Fibroblast of skin of scalp (primary cell): ENCODE measurements at places on chromosomes 11 and 22.
A peak's percentile ranks its signal among the peaks of the same experiment; 100 is the strongest.

DNA sequence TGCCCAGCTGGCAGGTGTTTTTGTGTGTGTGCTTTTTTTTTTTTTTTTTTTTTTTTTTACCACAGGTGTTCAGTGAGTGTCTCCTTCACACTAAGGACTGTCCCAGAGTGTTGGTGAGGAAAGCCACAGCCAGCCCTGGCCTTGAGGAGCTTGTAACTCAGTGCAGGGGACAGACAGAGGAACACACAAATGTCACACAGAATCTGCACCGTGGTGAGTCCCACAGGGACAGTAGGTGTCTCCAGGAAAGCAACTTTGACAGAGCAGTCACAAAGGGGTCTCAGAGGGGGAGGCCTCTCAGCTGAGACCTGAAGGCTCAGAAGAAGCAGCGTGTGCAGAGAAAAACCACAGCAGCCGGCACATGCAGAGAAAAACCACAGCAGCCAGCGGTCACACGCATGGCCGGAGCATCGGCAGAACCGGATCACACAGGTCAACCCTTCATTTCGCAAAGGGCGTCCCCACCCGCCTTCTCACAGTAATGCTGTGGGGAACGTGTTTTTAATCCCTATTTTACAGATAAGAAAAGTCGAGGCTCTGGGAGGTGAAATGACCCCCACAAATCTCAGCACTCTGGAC lies 101.7 kb upstream of the PRR5 start:
- DNase-seq = no peak

- peak; percentile 82 for DNase-seq
Measured at GRCh38 chr22:50250555-50251476, at the start of gene HDAC10. Gene HDAC10 (minus strand): TSS chr22:50251265. CDS start chr22:50251032, 233 bp downstream.

DNA sequence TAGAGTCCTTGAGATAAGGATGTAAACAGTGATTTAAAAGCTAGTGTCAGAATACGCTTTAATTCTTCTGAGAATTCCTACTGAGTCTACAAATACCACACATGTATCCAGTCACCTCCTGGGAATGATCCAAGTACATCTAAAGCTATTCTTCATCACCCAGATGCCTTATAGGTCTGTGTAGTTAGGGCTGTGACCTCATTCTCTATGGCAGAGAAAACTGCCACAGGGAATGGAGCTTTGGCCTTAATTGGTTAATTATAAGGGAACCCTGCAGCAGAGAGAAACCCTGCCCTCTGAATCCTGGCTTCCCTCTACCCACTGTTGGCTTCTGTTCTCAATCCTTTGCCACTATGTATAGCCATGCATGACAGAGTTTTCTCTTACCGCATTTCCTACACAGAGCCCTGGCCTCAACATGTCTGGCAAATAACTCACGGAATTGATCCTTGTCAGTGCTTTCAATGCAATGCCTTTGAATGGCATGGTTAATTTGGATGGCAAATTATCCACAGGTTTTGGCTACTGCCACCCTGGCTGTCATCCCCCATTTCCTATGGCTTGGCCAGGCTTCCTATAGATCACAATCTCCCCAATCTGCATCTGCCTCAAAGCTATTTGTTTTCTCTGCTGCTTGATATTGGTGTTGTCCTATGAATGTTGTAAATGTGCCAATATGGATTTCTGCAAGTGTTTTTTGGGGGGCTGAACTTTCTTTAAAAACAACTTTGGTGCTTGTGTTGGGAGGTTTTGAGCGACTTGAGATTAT lies 2.9 kb downstream of the DIXDC1 start:
- DNase-seq = peak; percentile 89

DNA sequence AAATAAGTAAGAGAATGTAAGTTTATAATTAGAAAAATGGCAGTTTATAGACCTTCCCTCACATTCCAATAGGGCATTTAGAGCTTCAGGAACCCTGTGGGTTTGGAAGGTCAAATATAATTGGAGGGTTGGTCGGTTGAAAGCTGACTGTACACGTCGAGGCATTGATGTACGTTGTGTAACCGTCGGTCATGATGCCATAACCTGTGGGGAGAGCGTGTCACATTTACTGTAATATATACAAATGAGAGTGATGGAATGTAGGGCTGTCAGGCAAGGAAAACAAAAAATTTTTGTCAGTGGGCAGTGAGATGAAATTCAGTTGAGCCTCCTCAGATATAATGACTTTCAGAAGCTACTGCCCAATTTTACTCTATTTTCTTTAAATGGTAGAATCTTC lies 88.5 kb downstream of the ARL14EP start:
- no peak for DNase-seq

GRCh38 chr11:111372538-111372937 lies 6.5 kb downstream of the POU2AF1 start:
- no peak for DNase-seq

DNA sequence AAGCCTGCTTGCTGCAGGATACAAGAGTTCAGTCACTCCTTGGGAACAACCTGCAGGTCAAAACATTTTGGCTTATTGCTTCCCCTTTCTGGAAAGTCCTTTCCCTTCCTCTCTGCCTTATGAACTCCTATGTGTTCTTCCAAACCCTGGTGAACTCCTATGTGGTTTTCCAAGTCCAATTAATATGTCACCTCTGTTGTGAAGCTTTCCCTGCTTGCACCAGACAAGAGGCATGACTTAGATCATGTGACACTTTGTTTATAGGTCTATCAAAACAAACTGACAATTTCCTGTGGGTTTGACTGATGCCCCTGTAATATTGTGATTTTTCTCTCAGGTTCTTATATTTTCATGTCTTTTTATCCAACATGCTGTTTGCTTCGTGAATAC lies 64.2 kb downstream of the ENDOD1 start:
- no peak for DNase-seq

GRCh38 chr11:78156127-78156844 lies 16.9 kb upstream of the ALG8 start:
- peak; percentile 40 for DNase-seq

GRCh38 chr22:43476341-43476740 lies 64.5 kb downstream of the MPPED1 start:
- DNase-seq = no peak

GRCh38 chr22:25488244-25489020 lies 76.0 kb upstream of the GRK3 start:
- DNase-seq = peak; percentile 66

GRCh38 chr22:30250661-30251267 lies 4.2 kb upstream of the LIF start:
- DNase-seq = peak; percentile 60

DNA sequence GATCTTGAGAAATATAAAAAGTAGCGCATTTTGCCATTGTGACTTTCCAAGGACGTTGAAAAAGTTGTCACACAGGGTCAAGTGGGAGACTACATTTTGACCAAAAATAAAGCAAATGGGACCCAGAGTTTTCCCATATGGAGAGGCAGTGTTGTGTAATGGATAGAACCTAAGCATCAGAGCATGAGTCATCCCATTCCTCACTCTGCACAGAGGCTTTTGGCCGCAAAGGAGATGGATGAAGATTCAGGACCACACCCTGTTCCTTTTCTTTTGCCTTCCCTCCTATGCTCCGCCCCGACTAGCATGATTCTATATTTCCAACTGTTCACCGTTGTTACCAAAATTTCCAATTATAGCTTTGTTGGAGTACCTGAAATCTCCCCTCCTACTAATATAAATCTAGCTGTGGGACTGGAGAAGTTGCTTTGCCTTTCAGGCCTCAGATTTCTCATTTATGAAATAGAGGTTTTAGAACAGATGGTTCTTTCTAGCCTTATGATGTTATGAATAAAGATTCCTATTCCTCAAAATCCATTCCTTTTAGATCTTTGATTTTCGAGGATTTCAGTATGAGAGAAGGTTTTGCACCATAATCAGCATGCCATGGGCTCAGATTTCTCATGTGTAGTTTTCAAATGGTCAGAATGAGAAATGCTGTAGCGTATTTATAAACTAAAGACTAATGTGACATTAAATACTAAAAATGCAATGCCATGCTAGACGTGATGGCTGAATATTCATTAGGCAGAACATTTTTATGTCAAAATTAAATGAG lies 921.9 kb upstream of the TENM4 start:
- DNase-seq = no peak

GRCh38 chr11:107999759-108000455 lies 8.8 kb upstream of the CUL5 start:
- DNase-seq = peak; percentile 24

GRCh38 chr11:120201653-120202052 lies 9.2 kb upstream of the OAF start:
- DNase-seq = no peak

DNA sequence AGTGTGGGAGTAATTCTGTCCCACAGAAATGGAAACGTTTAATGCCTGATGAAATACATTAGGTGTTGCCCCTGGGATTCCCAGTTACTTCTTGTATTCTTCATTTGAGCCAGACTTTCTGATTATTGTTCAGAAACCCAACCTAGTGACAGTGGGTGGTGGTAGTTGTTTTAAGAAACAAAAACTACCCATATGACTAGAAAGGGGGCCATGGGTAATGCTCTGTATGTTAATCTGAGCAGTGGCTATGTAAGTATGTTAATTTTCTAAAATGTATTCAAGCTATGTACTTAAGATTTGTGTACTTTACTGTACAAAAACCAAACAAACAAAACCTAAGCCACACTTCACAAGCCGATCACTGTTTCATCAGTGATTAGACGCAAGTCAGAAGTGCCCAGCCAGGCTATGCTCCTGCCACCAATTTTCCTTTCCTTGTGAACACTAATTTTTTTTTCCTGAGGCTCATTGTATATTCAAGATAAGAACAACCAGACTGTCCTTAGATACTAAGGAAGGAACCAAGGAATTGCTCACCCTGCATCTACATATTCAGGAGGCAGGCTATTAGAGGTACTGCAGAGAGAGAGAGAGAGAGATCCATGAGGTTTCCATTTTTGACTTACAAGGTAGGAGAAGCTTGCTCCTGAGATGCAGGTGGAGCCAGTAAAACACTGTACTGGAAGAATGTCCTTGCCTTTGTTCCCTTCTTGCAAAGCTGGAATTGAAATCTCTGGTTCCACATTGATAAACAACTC lies 122.7 kb downstream of the DBX1 start:
- no peak for DNase-seq

DNA sequence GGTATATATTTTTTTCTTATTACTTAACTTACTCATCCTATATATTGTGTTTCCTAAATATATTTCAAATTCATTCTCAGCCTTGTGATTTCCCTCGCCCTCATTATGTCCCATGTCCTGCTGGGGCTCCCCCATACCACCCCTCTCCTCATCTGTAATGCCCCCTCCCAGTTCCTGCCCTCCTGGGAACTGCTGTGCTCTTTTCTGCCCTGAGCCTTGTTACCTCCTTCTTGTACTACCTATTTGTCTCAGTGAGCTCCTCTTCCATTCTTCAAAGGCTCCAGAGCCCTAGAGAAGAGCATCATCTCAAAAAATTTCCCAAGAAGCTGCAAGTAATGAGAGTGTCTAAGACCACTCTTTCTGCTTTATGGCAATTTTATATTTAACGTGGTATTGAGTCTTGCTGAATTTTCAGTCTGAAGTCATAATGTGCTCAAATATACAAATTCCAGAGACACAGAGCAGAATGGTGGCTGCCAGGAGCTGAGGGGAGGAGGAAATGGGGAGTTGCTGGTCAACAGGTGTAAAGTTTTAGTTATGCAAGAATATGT lies 66.5 kb upstream of the TOP3B start:
- no peak for DNase-seq

DNA sequence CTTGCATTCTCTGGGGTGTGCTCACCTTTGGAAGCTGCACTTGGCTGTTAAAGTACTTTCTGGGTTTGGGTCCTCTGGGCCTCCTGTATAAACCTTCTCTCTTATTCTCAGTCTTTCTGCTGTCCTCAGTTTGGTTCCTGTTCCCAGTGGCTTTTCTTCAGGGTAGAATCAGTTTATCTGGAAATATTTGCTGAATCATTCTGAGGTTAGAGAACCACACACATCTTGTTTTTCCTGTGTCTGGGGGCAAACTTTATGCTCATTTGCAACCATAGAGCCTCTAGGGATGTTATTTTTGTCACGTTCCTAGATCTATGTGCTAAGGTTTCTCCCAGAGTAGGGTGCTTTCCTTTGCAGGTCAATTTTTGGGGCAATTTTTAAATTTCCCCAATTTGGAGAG lies 224.3 kb upstream of the C11orf87 start:
- peak; percentile 67 for DNase-seq

DNA sequence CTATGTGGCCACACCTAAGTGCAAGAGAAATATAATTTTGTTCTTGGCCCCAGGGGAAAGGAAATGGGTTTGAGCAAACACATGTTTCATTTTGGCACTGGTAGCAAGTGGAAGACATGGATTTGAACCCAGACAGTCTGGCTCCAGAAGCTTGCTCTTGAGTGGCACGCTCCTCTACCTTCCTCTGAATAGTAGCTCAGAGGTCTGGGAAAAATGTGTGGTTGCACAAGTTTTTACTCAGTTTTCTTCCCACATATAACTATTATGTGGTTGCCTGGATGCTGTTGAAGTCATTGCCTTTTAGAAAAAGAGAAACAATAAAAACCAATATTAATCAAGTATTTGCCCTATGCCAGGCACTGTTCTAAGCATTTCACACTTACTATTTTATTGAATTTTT lies 16.3 kb downstream of the PARVA start:
- no peak for DNase-seq

- no peak for DNase-seq
Measured at GRCh38 chr11:17443423-17443822, 33.2 kb downstream of the ABCC8 start.

GRCh38 chr11:110629594-110629993 lies 82.6 kb downstream of the ARHGAP20 start:
- no peak for DNase-seq

DNA sequence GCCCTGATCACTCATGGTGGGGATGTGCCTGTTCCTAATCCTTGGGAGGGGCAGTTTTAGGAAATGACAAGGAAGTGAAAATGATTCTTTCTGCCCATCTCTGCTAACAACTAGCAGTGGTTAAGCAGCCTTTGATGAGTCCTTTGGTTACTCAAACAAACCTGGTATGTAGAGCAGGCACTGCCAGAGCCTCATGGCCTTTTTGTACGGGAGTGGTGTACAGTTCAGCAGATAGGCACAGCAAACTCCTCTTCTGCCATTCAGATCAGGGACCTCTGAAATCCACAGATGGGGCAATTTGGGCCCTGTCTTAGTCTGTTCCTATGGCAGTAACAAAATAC lies 66.2 kb downstream of the FZD4 start:
- DNase-seq = no peak

DNA sequence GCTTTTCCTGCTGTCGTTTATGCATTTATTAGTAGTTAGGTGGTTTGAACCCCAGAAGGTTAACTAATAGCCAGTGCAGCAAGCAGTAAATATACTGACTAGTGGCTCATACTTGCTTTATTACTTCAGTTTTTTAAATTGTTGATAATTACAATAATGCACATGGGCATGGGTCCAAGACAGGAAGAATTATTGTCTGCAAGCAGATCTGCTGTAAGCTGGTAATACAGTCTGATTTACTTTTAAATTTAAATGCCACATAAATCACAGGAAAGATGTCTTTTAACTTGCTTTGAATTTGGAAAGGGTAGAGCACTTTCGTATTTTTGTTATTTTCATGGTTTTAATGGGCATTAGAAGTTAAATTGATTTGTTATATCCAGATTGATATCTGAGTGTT lies 27.1 kb downstream of the APLP2 start:
- no peak for DNase-seq

DNA sequence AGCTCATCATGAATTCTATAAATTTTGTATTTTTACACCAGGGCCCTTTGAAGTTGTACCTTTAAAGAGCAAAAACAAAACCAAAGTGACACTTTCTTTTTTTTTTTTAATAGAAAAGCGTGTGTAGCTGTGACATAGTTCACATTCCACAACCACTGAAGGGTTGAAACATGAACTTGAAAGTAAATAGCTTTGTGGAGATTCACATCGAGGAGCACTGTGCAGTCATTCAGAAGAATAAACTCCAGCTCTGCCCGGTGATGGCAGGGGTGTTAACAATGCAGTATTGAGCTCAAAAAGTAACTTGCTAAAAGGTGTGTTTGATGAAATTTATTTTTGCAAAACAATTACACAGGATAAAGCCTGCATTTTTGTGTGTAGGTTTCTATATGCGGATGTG lies 1166.2 kb downstream of the TBC1D22A start:
- peak; percentile 0 for DNase-seq
